NCI-H345 (cell line): ENCODE measurements at places on chromosomes 12 and 14.

DNA sequence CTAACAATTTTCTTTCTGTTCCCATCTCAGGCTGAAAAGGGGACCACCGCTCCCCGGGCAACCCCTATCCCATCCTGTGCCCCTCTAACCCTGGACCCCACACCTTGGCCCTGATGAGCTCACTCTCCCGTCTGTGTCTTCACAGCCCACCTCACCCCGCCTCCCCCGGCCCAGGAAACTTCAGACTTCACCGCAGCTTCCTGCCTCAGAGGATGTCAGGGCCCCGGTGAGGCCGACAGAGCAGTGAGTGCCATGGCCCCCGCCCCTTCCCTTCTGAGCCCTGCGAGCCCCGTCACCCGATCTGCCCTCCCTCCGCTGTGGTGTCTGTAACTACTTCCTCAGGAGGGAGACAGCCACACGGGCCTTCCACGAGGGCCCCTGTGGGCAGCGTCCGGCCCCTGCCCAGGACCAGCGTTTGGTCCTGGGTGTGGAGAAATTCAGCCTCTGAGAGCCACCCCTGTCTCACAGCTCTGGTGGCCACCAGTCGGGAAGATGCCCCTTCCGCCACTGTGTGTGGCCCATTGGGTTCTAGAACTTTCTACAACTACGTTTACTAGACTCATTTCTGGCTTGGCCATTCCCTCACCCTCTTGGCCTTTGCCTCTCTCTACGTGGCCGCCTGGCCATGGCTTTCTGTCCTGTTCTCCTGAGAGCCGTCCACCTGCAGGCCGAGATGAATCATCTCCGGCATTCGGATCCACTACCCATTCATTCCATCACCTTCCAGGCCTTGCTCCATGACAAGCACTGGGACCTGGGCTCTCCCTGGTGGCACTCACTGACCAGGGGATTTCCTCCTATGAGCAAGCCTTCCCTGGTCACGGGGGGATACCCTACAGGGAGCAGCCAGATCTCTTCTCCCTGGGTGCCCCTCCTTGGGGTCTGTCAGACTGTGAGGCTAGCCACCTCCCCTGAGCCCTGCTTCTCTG is 3.4 kb downstream of the RHOF start:
- DNase-seq = no peak

- no peak for DNase-seq
These were observed 70.5 kb downstream of the LMNTD1 start for GRCh38 chr12:25482625-25483024.

- no peak for DNase-seq
These were observed 14.9 kb downstream of the TBX5 start for GRCh38 chr12:114391088-114391487.

DNA sequence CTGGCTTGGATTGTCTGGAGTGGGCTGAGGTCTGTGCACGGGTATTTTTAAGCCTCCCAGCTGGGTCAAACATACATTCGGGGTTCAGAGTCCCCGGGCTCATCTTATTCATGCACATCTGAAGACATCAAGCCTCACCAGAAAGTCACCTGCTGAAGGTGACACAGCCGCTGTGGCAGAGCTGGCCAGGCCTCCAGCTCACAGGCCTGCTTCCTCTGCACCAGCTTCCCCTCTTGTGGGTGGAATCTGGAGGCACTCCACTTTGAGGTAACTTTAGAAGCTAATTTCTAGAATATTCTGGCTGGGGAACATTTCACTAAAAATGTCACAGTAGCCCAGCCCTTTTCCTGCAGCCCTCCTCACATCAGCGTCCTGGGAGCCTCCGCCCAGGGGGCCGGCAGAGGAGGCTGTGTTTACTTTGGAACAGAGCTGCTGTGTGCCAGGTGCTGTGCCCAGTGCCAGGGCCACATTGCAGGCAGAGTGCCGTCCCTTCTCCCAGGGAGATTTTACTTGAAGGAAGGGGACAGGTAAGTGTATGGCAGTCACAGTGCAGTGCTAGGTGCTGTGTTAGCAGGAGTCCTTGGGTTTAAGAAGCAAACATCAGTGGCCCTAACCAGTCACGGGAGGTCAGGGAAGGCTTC is 62.2 kb downstream of the TSPAN11 start:
- peak; percentile 76 for DNase-seq

GRCh38 chr14:81396113-81396512 is 4.0 kb downstream of the STON2 start:
- no peak for DNase-seq

DNA sequence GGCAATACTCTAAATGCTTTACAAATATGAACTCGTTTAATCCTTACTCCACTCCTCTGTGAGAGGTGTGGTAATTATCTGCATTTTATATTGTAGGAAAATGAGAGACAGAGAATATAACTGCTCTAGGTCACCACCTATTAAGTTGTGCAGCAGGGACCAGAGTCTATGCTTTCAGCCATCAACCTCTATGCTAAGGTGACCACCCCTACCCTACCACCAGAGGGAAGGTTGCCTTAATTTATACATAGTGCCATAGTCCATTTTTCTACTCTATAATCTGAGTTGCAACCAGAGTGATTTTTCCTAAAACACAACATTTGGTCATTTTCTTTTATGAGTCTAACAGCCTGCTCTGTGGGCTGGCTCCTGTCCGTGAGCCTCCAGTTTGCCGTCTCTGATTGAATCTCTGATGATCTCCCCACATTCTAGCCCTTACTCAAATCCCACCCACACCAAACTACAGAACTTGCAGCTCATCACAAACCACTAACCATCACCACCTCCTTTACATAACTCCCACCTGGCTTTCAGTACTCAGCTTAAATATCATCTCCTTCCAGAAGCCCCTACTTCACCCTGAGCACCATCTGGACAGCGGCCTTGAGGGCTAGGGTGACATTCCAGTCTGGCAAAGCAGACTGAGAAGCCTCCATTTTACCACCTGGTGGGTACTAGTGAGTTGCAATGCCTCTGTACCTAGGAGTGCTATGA is 126.6 kb downstream of the PPM1H start:
- no peak for DNase-seq

GRCh38 chr12:87025976-87026375 is 769.8 kb upstream of the MGAT4C start:
- DNase-seq = no peak

GRCh38 chr14:55389330-55389729 is 22.3 kb downstream of the ATG14 start:
- DNase-seq = no peak

DNA sequence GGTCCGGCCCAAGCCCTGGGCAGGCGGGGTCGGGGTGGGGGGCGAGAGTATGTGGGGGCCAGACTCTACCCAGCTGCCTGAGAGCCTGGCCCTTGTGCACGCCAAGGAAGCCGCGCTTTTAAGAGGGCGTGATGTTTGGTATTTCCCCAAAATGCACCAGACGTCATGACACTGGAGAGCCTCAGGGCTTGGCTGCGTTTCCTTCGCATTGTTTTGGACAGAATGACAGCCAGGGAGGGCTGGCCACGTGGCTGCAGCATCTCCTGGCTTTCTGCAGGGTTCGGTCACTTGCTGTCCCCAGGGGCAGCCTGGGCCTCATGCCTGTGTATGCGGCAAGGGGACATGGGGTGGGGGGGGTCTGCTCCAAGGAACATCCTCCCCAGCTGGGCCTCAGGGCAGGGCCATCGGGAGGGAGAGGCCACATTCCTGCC is 16.1 kb upstream of the NUDT14 start:
- no peak for DNase-seq

DNA sequence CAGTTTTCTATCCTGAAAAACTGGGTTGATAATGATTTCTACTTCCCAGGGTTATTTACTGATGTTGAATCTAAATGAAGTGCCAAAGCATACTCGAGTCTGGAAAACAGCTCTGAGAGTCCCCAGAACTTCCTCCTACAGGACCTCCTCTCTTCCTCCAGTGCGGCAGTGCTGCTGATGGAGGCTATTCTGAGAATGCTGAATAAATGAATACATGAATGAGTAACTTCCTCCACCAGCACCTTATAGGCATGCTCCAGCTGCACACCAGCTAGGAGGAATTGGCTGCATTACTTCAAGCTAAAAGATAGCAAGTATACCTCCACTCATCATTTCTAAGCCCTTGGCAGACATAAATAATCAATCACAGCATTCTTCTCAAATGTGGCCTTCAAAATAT is 448.8 kb upstream of the CCDC196 start:
- DNase-seq = no peak

DNA sequence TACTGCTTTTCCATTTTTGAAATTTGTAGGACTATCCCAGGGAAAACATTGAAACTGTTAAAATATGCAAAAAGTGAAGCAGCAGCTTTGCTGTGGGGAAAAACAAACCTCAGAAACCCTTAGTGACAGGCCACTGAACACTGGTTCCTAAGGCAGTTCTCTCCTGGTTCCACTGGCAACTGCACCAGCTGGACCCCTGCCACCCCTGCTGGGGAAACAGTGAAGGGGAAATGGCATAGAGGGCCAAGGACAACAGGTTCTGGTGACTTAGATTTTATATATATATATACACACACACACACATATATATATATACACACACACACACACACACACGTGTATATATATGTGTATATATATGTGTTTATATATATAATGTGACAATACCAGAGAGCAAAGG is 16.2 kb upstream of the KRT7 start:
- no peak for DNase-seq

GRCh38 chr14:104536942-104537612 is 42.5 kb upstream of the C14orf180 start:
- DNase-seq = no peak
